ENCODE measurements at places on chromosomes 3 and 15.
A peak's percentile ranks its signal among the peaks of the same experiment; 100 is the strongest.

DNA sequence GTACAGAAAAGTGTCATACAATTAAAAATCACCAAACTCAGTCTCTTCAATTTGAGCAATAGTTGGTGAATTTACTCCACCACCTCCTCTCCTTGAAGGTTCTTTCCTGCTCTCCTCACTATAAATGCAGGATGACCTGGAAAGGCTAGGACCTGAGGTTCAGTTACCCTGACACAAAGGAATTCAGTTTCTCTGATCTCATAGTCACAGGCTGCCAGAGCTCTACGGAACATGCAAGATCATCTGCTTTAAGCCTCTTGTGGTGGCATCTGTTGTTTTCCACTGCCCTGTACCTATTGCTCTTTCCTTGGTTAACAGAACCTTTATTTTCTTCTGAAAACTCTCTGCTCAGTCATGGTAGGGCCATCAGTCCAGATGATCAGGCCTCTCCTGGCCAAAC, 4.9 kb upstream of the TP63 start:
- no peak for DNase-seq

DNA sequence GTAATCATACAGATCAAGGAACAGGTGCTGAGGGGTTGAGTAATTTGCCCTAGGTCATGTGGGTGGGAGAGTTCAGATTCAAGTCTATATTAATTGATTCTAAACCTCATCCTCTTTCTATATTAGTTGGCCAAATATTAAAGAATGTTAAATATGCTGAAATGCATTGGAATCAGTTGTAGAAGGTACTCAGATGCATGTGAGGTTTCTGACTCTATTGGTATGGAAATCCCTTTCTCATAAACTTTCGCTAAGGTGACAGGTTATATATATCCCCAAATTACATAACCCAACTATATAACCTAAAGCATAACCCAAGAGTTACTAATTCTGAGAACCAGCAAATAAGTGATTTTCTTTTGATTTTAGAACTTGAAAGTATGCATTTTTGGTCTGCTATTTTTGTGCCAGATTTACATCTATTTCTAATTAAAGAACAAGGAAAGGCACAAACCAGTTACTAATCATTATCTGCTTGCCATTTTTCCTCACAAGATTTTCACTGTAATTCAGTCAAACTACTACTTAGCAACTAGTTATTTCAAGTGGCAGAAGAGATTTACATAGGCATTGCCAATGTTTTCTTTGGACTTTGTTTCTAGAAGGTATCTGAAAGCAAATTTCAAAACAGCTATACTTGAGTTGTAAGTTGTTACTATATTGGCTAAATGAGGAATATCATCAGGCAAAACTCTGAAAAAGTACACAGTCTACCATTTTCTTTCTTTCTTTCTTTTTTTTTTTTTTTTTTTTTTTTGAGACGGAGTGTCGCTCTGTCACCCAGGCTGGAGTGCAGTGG, 201.3 kb downstream of the RBMS3 start:
- no peak for DNase-seq

- no peak for DNase-seq
Observed at GRCh38 chr15:75059607-75060006, 36.2 kb downstream of the PPCDC start.

DNA sequence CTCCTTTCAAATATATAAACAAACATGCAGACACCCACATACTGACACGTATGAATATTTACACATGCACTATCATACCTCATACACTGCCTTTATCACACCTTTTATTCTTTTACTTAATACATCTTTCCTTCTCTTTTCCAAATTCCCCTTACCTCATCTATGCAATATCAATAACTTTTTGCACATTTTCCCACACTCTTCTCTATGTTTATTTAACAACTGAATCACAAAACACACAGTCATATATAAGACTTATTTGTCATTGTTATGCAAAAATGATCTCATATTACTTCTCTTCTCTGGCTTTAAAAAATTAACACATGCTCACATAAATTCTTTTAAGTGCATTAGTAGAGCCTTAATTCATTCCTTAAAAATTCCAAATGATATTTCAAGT, 461.4 kb downstream of the DIPK2A start:
- no peak for DNase-seq

GRCh38 chr3:152205097-152205593, 63.6 kb upstream of the MBNL1 start:
- no peak for DNase-seq

GRCh38 chr15:94233441-94233840, 2.1 kb downstream of the MCTP2 start:
- no peak for DNase-seq

DNA sequence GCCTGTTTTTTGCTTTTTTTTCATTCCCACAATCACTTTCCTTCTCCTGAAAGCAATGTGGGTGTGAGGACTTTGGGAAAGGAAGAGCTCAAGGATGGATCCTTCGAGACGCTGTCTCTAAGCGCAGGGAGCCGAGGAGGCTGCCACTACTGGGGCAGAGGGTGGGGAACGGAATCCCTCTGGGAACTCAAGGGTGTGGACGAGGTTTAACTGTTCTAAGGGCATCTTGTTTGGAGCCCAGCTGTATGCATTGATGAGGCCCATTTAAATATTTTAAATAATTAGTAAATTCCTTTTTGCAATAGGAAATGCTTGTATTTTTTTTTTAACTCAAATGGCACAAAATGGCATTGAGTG, 124.4 kb upstream of the MEF2A start:
- no peak for DNase-seq

DNA sequence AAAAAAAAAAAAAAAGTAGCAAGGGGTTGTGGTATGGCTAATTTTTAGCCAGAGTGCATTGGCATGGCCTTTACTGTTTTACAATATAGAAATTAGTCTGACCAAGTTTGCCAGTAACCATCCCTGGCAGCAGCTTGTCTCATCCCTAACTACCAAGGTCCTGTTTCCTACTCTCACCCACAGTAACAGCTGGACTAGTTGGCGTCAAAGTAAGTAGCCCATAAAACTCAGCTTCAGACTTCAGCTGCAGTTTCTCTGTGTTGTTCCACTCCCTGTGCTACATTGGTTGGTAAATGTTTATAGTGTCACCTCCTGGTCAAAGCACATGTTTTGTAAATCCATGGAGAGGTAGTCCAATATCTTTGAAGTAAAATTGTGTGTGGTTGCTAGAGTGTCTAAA, 691.3 kb downstream of the ZPLD1 start:
- DNase-seq, result peak; percentile 9

DNA sequence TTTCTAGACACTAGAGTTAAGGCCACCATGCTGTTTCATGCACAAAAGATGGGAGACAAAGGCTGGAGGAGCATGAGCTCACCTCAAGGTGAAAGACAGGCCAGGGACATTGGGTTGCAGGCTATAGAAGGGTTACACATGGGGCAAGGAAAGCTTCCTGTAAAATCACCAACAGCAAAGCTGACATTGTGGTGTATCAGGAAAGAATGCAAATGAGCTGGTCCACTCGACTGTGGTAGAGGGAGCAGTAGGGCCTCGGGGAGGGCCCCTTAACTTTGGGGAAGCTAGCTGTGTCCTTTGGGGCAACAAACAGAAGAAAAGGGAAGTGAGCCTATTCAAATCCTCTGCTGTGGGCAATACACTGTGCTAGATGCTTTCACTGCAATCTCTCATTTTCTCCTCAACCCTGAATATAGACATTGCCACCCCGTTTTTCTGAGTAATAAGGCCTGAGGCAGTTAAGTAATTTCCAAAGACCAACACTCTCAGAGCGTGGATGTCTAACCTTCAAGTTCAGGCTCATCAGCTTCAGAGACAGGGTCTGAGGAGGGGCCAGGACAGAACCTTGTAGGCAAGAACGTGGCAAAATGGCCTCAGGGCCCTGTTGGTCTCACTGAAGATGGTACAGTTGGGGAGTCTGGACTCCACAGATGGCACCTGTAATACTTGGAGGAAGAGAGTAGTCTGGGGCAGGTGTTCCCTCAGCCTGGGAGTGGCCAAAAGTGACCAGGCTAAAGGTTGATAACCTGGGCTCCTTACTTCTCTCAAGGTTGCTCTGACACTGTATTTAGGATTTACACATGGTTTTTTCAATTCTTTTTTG, 24.1 kb downstream of the CX3CR1 start:
- no peak for DNase-seq

- no peak for DNase-seq
Observed at GRCh38 chr15:77836121-77836692, 203.5 kb upstream of the LINGO1 start.

DNA sequence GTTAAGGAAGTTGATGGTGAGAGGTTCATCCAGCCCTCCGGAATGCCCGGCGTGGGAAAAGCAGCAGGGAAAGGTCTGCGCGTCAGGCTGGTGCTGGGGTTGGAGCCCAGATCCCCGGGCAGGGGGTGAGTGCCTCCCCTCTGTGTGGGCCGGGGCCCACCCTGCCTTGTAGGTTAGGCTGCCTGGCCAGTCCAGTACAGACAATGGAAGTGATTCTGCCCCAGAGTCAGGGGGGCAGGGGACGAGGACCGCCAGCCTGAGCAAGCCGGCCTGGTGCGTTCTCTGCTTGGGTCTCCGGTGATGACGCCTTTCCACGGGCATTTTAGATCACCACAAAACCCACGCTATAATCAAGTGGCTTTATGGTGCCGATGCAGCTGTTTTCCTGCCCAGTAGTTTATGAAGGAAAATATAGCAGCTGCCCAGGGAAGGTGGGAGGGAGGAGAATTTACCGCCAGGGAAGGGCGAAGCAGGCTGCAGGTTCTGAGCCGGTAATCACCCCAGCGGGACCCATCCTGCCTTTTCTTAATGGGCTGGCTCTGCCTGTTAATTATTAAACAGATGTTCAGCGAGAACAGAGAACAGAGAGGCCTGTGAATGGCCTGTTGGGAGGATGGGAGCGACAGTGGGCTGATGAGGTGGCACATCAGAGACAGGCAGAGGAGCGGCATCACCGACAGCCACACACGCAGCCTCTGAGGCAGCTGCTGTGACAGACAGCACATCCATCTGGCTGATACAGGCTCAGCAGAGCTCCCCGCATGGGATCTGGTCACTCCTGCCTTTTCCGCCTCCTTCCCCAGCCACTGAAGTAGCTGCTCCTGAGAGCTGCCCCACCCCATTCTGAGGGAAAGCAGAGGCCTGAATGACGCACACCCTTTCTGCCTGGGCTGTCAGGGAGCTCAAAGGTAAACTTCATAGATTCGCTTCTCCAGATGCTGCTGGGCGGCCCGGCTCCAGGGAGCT, 35.2 kb downstream of the BDH1 start:
- peak; percentile 84 for DNase-seq

GRCh38 chr3:41102053-41102556, 97.2 kb upstream of the CTNNB1 start:
- DNase-seq, result no peak

GRCh38 chr3:29426302-29427226, 145.7 kb downstream of the RBMS3 start:
- no peak for DNase-seq

- no peak for DNase-seq
Observed at GRCh38 chr3:126003447-126004190, 34.6 kb downstream of the ROPN1B start.

- DNase-seq, result no peak
Observed at GRCh38 chr3:138653567-138653966, 45.0 kb downstream of the FAIM start.

DNA sequence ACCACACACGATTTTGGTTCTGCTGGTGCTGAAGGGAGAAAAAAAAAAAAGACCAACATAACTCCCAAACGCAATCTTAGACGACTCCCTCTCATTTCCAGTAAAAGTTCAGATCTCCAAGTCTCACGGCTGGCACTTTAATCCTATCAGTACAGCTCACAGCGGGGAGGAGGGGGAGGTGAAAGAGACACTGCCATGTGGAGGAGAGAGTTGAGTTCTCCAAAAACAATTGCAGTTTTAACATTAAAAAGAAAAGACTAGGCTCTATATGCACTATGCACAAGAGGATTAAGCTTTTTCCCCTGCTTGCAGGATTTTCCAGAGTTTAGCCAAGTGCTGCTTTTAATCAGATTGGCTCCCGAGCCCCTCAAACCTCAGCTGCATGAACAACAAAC, 16.8 kb downstream of the BMF start:
- no peak for DNase-seq

- no peak for DNase-seq
Observed at GRCh38 chr15:72200395-72201237, 3.0 kb upstream of the GRAMD2A start.

- no peak for DNase-seq
Observed at GRCh38 chr3:14285548-14285925, 106.9 kb downstream of the LSM3 start.

DNA sequence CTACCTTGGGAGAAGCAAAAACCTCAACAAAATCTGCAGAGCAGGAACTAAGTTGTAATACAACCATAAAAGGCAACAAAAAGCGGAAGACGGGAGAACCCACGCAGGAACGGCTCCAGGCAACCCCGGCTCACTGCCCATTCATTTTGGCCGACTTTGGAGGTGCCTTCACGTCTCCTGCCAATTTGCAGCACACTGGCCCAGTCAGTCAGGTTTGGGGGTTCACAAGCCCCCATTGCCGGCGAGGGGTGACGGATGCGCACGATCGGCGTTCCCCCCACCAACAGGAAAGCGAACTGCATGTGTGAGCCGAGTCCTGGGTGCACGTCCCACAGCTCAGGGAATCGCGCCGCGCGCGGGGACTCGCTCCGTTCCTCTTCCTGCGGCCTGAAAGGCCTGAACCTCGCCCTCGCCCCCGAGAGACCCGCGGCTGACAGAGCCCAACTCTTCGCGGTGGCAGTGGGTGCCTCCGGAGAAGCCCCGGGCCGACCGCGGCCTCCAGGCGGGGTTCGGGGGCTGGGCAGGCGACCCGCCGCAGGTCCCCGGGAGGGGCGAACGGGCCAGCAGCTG, 463 bp downstream of the TERC start:
- DNase-seq, result no peak

- DNase-seq, result no peak
Observed at GRCh38 chr3:174168538-174169254, 690.4 kb upstream of the NAALADL2 start.

DNA sequence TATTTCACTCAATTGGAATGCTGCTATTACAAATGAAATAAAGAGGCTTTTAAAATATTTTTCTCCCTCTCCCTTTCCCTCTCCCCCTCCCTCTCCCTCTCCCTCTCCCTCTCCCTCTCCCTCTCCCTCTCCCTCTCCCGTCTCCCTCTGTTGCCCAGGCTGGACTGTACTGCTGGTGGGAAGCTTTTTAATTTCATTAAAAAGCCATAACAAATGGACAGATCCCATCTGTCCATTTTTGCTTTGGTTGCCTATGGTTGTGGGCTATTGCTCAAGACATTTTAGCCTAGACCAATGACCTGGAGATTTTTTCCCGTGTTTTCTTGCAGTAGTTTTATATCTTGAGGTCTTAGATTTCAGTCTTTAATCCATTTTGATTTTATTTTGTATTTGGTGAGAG, 107.2 kb upstream of the LRRC3B start:
- DNase-seq, result no peak

- peak; percentile 89 for DNase-seq
Observed at GRCh38 chr3:64666171-64666588, 21.6 kb downstream of the ADAMTS9 start.

- DNase-seq, result no peak
Observed at GRCh38 chr3:171346019-171346418, 114.2 kb downstream of the TNIK start.

- DNase-seq, result no peak
Observed at GRCh38 chr3:143536817-143537535, 311.3 kb downstream of the SLC9A9 start.

DNA sequence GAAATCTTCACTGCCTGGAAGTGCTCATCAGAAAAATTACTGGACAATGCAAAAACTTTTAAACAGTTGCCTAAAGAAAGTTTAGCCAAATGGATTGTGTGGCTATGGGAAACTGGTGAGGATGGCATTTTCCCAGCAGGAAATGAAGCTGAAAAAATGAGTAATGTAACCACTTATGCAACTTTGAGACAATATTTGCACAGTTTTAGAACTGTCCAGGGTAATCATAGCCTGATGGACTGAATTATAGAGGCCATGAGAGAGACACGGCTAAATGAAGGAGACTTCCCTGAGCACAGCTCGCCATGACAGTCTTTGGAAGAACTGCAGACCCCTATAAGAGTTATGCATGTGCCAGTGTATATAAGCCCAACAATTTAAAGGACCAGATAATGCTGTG, 881.5 kb downstream of the VGLL3 start:
- DNase-seq, result no peak

Measured in kidney epithelial cell (primary cell).